ENCODE measurements at places on chromosomes 7 and 10.

- DNase-seq = no peak
These were observed 93.2 kb upstream of the KIF5B start for GRCh38 chr10:32149252-32149955.

- DNase-seq = peak; percentile 4
These were observed 644 bp downstream of the SORBS1 start for GRCh38 chr10:95560278-95561176.

DNA sequence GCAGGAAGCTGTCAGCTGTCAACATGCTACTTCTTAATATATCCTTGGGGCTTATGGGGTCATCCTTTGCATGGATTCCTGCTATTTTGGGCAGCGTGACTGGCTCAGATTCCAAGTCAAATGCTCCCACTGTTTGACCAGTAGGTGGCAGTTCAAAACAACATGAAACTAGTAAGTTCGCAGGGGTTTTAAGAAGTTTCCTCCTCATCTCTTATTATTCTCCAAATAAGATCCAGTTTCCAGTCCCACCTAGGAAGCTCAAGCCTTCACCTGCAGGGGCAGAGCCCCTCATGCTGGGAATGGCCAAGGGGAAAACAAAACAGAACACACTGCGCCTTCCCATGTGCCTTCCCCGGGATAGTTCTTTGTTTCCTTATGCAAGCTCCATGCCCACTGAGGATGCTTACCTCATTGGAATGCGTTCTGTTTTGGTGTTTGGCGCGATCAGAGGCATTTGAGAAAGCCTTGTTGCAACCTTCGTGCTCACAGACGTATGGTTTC is 259.8 kb downstream of the GLI3 start:
- DNase-seq = no peak

GRCh38 chr10:67612176-67612575 is 83.8 kb downstream of the CTNNA3 start:
- DNase-seq = no peak

GRCh38 chr7:4791738-4792536 is 16.5 kb downstream of the AP5Z1 start:
- peak; percentile 26 for DNase-seq

Measured in NCI-H1930 (cell line).